Activated naive CD4-positive, alpha-beta T cell treated with anti-CD3 and anti-CD28 coated beads, Interleukin-2, amount 10 ng/mL, durations not matched to agents 5 hours and 36 hours (primary cell): ENCODE measurements at places on chromosomes 2 and 18. TPM values are rescaled to one million over a fixed set of nuclear protein-coding genes. Genes with fewer than 3 reads are reported as not detected.

SLC14A1 gene
- total RNA-seq: 3.3 TPM

HOXD13 gene
- total RNA-seq: not detected

NFE2L2 gene
- total RNA-seq: 73.3 TPM

SLC11A1 gene
- total RNA-seq: 0.46 TPM

RNU2-63P gene
- total RNA-seq: 13.3 TPM

RFX8 gene
- total RNA-seq: 0.73 TPM

CHST10 gene
- 2.8 TPM for total RNA-seq

C2orf80 gene
- total RNA-seq: not detected
